ENCODE measurements at places on chromosomes 13 and 19. TPM values are rescaled to one million over a fixed set of nuclear protein-coding genes. Genes with fewer than 3 reads are reported as not detected.

GRCh38 chr13:47334173-47334572 is 437.3 kb upstream of the HTR2A start:
- H3K36me3 ChIP-seq = no peaks in the 10 kb centered on the region
- no peaks in the 10 kb centered on the region for H3K27me3 ChIP-seq
- no peak overlapping the region for H3K4me3 ChIP-seq
- no peak overlapping the region for H3K27ac ChIP-seq
- no peaks in the 10 kb centered on the region for H3K4me1 ChIP-seq

GRCh38 chr13:75876142-75877050 is 240.3 kb downstream of the LMO7 start:
- no peak overlapping the region for H3K4me3 ChIP-seq
- H3K4me1 ChIP-seq = peaks cover 5% of the 10 kb centered on the region
- no peak overlapping the region for H3K27ac ChIP-seq
- DNase-seq = peak; percentile 74
- H3K36me3 ChIP-seq = no peaks in the 10 kb centered on the region

The U2AF1L4 gene
- 19.9 TPM for total RNA-seq

DNA sequence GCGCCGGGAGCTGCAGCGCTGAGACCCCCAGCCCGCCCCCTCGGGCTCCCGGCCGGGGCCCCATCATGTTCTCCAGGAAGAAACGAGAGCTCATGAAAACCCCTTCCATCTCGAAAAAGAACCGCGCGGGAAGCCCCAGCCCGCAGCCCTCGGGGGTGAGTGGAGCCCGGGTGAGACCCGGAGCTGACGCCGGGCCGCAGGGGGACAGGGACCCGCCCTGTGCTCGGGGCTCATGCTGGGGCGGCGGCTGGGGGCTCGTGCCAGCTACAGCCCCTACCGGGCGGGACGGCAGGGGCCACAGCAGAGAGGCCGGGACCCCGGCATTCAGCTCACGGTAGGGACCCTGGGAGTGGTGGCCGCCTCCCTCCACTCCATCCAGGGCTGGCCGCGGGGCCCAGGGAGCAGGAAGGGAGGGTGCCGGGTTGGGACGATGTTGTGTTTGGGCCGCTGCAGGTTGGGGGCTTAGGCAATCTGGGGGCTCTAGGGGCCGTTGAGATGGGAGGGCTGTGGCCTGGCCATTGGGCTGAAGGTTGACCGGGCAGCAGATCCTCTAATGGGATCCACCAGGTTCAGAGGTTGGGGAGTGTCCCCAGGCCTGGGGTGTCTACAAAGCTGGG is 482 bp downstream of the ARHGAP45 start:
- H3K27ac ChIP-seq = peak overlapping the region; percentile 48
- no peaks in the 10 kb centered on the region for H3K36me3 ChIP-seq
- no peaks in the 10 kb centered on the region for H3K4me1 ChIP-seq
- peak overlapping the region; percentile 26 for H3K4me3 ChIP-seq
- DNase-seq = no peak

DNA sequence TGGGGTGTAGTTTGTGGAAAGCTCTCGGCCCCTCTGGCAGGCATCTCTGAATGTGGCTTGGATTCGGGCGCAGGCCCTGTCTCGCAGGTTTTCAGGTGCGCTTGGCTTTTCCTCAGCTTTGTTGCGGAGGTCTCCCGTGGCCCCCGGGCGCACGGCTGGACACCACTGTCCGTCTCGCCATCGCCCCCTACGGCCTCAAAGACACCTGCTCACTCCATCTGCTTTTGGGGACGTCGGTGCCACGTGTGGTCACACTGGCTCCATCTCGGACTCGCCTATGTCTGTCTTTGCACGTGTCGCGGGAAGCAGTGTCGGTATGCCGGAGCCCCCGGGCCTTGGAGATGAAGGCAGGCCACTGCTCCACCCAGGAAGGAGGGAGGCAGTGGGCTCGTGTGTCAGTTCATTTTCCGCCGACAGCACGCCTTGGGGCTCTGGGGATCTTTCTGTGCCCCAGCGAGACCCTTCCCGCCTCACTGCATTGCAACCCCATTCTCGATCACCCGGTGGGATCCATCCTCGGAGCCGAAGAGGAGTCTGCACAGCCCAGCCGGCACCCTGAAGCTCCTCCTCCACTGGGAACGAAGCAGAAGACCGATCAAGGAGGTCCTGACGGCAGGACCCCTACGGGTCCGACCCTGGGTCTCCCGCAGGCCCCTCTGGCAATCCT is 42.1 kb downstream of the ZNF146 start:
- H3K4me3 ChIP-seq = peak overlapping the region; percentile 72
- H3K27me3 ChIP-seq = no peaks in the 10 kb centered on the region
- H3K27ac ChIP-seq = peak overlapping the region; percentile 59
- no peak for DNase-seq
- no peaks in the 10 kb centered on the region for H3K36me3 ChIP-seq
- H3K4me1 ChIP-seq = no peaks in the 10 kb centered on the region

GRCh38 chr19:11453468-11454341 is 18.3 kb downstream of the PRKCSH start:
- peaks cover 6% of the 10 kb centered on the region for H3K36me3 ChIP-seq
- peaks cover 8% of the 10 kb centered on the region for H3K4me1 ChIP-seq
- no peak overlapping the region for H3K27ac ChIP-seq
- H3K4me3 ChIP-seq = no peak overlapping the region
- no peaks in the 10 kb centered on the region for H3K27me3 ChIP-seq

DNA sequence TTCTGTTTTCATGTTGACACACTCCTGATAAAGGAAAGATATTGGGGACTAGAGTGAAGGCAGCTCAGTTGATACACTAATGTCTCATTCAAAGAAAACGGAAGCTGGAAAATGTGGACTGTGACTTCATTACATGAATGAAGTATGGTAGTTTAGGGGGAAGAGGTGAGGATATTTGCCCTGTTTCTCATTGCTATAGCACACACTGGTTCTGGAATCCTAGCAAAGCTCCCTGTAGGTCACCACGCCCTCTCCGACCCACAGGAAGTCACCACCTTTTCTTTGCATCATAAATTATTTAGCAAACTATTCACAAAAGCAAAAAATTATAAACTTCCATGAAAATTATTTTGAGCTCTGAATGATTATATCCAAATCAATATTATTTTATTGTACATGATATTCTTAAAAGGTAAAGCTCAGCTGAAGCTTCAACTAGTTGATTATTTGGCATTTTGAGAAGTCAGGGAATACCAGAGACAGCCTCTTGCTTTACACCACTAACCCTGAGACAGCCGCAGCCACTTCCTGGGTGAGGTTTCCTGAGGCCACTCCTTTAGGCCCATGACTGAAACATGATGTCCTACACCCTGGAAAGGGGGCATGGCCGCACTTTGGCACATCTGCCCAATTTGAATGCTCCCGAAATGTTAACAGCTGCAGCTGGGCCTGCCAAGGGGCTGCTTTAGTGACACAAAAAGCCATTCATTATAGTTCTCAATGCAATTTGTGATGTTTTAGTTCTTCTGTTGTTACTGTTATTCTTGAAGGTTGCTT is 50.0 kb upstream of the WDFY2 start:
- no peaks in the 10 kb centered on the region for H3K27me3 ChIP-seq
- DNase-seq = peak; percentile 69
- no peak overlapping the region for H3K4me3 ChIP-seq
- no peaks in the 10 kb centered on the region for H3K4me1 ChIP-seq
- no peaks in the 10 kb centered on the region for H3K36me3 ChIP-seq

- H3K27ac ChIP-seq = no peak overlapping the region
- no peaks in the 10 kb centered on the region for H3K4me1 ChIP-seq
- H3K36me3 ChIP-seq = no peaks in the 10 kb centered on the region
- no peak for DNase-seq
Observed at GRCh38 chr13:113816254-113816929, 47.5 kb downstream of the GAS6 start.

Measured in right atrium auricular region (tissue), 2 donors.